ENCODE measurements at places on chromosomes 16 and 17. TPM values are rescaled to one million over a fixed set of nuclear protein-coding genes. Genes with fewer than 3 reads are reported as not detected.

GRCh38 chr16:27529962-27530361 is 19.8 kb downstream of the GTF3C1 start:
- no peaks in the 10 kb centered on the region for H3K4me1 ChIP-seq

Gene DCTN5
- 64.1 TPM for total RNA-seq

Gene RNF43
- total RNA-seq: 1.5 TPM

- peak overlapping the region; percentile 91 for H3K27ac ChIP-seq
- peaks cover 34% of the 10 kb centered on the region for H3K36me3 ChIP-seq
- H3K4me1 ChIP-seq: peaks cover 93% of the 10 kb centered on the region
- H3K27me3 ChIP-seq: no peaks in the 10 kb centered on the region
These were observed 24.2 kb downstream of the XPO6 start for GRCh38 chr16:28187595-28188004.

DNA sequence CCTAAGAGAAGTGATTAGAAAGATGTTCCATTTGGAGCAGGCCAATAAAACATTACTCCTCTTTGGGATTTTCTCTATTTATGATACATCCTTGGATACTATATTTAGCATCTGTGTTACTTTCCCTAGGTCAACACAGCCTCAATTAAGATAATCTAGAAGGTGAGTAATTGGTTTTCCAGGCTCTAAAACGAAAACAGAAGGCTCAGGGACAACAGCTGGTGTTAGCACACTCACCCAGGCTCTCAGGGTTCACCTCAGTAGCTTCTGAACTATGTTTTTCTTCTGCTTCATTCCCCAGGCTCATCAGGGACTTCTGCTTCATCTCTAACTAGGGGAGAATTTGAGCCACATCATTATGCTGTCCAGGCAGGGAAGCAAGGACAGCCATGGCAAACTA is 76.6 kb downstream of the ZZEF1 start:
- peaks cover 58% of the 10 kb centered on the region for H3K36me3 ChIP-seq
- no peak overlapping the region for H3K27ac ChIP-seq
- no peak for DNase-seq
- no peaks in the 10 kb centered on the region for H3K4me1 ChIP-seq

All from activated B cell treated with CpG ODN at 0.5 μM for 24 hours (primary cell).